ENCODE measurements at places on chromosomes 11 and 22.
A peak's percentile ranks its signal among the peaks of the same experiment; 100 is the strongest.

- peak; percentile 73 for DNase-seq
Measured at GRCh38 chr11:9015677-9016076, 11.9 kb upstream of the NRIP3 start.

GRCh38 chr11:70860888-70861287 is 391.5 kb downstream of the SHANK2 start:
- peak; percentile 27 for DNase-seq

GRCh38 chr11:111206472-111206871 is 39.1 kb upstream of the POU2AF2 start:
- DNase-seq: no peak

GRCh38 chr11:2205214-2205720 is 33.7 kb upstream of the TH start:
- DNase-seq: no peak
